ENCODE measurements at places on chromosomes 4 and X.

DNA sequence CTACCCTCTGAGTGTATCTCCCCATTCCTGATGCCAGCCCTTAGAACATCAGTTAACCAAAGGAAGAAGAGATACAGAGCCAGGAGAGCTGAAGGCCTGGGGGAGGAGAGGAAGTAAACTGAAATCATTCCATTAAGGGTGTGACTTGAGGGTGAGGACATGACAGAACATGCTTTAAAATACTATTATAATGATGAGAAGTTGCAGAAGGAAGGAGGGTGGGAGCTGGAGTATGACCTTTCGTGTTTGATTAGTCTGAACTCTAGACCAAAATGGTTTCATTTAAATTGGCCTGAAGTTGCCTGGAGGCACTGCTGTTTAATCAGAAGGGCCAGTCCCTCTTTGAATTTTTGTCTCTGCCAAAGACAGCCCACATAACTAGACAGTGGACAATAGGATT is 11.4 kb downstream of the INTS6L start:
- no peak for DNase-seq

DNA sequence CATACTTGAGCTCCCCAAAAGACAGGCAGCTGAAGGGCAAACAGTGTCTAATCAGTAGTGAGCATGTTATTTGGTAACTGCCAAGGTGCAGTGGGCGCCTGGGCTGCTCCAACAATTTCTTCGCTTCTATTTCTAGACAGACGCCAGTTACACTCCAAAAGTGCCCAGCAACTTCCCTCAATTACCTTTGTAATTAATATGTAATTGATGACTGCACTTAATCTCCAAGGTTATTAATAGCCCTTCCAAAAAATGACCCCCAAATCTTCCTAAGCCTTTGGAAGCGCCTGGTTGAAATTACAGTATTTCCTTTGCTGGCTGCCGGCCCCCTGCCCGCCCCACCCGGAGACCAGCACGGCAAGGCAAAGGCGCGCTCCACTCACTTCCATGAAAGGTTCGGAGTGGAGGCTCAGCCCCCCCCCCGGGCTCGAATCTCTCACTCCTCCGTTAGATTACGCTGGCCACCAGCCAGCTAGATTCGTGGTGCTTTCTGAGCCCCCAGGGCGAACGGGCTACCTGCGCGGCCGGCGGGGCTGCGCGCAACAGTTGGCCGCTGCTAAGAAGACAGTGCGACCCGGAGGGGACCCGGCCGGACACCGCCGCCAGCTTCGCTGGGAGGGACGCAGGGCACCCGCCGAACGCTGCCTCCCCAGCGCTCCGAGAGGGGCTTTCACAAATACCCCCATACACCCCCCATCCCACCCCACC is 1.9 kb downstream of the GPC4 start:
- DNase-seq, result no peak

DNA sequence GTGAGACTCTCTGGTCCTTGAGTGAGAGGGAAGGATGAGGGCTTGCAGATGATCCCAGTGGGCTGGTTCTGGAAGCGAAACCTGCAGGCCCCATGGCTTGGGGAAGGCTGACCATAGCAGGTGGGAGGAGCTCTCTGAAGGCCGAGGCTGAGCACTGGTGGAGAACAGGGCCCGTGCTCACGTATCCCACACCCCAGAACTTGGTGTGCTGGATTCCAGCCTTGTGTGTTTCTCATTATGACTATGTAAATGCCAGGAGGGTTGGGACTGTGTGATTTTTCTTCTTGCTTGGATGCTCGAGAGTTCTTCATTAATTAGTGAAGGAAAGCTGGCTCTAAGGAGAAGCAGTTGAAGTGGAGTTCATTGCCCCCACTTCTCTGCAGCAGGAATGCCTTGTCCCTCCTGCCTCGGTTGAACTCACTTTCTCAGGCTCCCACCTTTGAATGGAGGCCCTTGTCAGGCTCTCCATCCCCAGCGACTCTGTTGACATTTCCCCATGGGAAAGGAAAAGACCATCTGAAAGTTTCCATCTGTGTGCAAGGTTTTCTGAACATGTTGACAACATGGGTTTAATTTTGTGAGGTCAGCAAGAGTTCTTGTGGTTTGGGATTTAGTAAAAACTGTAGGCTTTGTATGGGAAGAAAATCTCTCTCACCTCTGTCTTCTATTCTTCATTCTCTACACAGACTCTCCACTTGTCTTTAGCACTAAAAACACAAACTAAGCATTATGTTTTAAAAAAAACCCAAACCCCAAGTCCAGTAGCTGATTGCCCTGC is 57.7 kb downstream of the TBL1X start:
- DNase-seq, result no peak

DNA sequence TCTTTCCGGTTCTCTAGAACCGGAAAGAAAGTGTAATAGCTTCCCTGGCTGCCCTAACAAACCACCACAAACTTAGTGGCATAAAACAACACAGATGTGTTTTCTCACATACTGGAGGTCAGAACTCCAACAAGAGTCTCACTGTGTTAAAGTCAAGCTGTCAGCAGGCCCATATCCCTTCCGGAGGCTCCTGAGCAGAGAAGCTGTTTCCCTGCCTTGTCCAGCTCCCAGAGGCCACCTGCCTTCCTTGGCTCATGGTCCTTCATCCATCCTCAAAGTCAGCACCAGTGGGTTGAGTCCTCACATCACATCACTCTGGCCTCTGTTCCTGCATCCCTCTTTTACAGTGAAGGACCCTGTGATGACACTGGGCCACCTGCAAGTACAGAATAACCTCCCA is 49.8 kb upstream of the HMX1 start:
- DNase-seq, result no peak

- DNase-seq, result no peak
Measured at GRCh38 chr4:61200187-61200915, at the start of gene ADGRL3. ADGRL3 (plus strand) TSS chr4:61200326.

GRCh38 chrX:72050011-72050410 is 81.7 kb downstream of the RTL5 start:
- DNase-seq, result no peak

DNA sequence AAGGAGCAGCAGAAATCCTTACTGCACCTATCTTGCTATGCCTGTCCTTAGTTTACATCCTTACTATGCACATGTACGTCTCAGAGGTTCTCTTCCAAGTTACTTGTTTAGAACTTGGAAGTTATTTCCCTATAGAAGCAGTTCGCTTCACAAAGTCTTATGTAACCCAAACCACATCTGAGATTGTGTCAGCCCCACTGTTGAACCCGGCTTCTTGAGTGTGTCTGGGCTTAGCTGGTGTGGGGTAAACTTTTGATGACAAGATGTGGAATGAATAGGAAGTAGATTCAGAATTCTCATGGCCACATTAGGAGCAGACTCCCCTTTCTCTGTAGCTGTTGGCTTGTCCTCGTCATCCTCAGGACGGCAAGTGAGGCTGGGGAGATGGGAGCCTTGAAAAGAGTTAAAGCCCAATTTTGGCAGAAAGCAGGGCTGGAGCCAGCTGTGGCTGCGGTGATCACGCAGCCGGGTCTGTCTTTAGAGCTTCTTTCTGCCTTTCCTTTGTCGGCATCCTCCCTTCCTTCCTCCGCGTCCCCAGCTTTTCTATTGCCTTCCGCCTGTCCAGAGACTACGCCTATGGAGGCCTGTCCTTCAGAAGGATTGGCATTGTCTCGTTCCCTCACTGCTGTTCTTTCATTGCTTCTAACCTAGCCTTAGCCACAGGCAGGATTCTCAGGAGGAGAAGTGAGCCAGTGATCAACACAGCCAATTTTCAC is 23.0 kb upstream of the LIMCH1 start:
- DNase-seq, result peak; percentile 5

DNA sequence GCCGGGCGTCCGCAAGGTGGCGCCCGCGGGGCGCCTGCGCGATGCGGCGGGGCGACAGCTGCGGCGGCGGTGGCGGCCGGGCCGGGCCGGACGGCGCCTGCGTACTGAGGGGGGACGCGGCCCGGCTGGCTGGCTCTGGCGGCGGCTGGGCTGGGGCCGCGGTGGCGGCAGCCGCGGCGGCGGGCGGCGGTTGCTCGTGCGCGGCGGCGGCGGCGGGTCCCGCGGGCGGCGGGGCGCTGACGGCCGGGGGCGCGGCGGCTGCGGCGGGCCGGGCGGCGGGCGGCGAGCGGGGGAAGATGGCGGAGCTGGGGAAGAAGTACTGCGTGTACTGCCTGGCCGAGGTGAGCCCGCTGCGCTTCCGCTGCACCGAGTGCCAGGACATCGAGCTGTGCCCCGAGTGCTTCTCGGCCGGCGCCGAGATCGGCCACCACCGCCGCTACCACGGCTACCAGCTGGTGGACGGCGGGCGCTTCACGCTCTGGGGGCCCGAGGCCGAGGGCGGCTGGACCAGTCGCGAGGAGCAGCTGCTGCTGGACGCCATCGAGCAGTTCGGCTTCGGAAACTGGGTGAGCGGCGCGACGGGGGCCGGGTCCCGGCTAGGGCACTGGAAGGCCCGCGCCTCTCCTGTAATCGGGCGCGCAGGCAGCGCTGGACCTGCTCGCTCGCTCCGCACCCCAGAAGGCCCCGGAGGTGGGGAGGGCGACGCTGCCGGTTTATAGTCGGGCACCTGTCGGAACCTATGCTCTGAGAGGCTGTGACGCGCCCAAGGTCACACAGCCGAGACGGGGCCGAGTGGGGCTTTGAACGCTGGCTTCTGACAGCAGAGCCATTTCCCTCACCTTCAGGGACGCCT is at the start of gene TADA2B:
Gene TADA2B, plus strand, starts transcription at position 89 of the 853 bp plus-strand sequence. Its CDS starts 208 bp downstream, at position 297.
- peak; percentile 61 for DNase-seq

GRCh38 chr4:8575457-8575856 is 4.7 kb upstream of the GPR78 start:
- no peak for DNase-seq

GRCh38 chr4:70714079-70714887 is 7.5 kb upstream of the RUFY3 start:
- DNase-seq, result peak; percentile 13

GRCh38 chr4:15989424-15989823 is 26.4 kb upstream of the FGFBP2 start:
- no peak for DNase-seq

DNA sequence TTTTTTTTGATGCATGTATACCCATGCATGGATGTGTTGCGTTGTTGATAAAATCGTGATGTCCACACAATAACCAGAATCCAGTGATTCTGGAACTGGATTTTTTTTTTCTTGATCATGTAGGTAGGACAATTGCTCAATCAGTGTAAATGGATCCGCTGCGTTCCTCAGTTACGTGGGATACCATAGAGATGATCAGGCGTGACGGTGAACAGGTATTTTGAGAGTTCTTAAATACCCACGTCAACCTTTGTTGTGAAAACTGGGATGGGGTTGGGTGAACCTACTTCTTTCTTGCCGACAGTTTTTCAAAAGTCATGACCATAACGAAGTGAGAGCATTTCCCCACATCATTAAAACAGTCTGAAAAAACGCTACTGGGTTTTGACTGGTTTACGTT is 913 bp upstream of the SMIM10L2A start:
- no peak for DNase-seq
